ENCODE measurements at places on chromosomes 6 and 20.

DNA sequence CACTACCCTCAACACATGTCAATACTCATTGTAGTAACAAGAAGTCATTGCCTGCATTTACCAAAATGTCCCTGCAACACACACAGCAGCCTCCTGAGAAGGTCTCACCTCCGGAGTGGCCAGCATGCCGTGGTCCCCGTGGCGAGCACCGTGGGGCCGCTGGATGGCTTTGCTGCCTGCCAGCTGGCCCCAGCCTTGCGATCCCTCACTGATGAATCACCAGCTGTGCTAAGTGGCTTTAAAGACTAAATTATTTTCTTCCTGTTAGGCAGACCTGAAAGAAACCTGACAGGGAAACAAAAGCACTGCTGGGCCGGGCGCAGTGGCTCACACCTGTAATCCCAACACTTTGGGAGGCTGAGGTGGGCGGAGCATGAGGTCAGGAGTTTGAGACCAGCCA lies 306.7 kb downstream of the CDH4 start:
- no peak for DNase-seq

- DNase-seq = no peak
These were observed 695.2 kb downstream of the PHF3 start for GRCh38 chr6:64330694-64331307.

GRCh38 chr20:17142666-17143065 lies 84.2 kb upstream of the PCSK2 start:
- no peak for DNase-seq

GRCh38 chr20:42378826-42379225 lies 760.6 kb upstream of the CHD6 start:
- no peak for DNase-seq

DNA sequence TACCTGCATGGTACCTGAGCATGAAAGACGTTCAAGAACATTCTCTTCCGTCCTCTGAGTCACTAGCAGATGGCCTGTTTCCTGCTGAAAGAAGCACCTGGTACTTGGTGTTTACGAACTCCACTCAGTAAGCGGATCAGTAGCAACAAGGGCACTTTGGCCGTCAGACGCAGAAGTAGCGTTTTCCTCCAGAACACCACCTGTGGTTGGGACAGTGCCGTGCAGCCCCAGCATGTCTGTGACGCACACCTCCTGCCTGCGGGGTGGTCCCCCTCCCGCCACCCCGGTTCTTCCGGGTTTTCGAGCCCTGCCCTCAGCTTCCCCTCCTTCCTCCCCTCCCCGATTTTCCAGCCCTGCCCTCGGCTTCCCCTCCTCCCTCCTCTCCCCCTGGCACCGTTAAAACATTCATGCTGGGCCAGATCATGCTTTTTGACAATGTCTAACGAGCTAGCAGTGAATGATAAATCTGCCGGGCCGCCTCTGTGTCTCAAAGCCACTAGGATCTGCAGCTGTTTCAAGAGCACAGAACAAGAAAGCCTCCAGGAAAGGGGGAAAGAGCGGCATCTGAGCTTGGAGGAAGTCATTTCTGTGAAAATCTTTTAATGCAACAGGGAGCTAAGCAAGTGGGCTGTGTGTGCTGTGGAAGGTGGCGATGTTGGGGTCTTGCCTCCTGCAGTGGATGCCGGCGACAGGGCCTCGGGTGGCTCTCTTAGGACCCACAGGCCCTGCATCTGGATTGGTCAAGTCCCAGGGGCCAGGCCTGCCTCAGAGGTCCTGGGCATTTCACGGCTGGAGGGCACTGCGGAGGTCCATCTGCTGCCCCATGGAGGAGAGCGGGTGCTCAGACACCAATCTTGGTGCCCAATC lies 207.9 kb downstream of the ERMARD start:
- DNase-seq = peak; percentile 60

Measured in NCI-H524 treated with DMSO at 0.1 percent for 48 hours (cell line).